ENCODE measurements at places on chromosomes 11 and 22.
A peak's percentile ranks its signal among the peaks of the same experiment; 100 is the strongest.

DNA sequence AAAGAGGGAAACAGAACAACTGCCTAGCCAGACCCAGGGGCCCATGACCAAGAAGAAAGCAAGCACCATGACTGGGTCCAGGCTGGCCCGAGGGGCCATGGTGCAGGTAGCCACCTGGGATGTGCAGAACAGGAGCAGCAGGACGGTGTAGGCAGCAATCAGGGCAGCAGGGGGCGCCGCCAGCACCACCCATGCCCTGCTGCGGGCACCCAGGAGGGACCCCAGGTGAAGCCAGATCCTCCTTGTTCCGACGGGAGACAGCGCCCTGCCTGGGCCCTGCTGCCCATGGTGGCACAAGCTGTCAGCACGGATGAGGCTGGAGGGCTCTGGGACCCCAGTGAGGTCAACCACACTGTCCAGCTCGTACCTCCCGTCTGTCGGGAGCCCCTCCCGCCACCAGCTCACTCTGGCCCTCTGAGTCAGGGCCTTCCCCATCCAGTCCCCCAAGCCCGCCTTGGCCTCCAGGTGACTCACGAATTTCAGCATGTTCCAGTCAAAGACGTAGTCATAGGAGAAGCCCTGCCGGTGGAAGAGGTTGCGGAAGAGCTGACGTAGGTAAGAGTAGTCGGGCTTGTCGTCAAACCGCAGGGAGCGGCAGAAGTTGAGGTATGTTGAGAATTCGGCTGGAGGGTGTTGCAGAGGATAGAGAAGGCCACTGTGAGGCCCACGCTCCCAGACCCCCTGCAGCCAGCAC, 18.8 kb downstream of the CSNK1E start:
- DNase-seq = peak; percentile 37

GRCh38 chr22:33841281-33842005, 78.8 kb downstream of the LARGE1 start:
- DNase-seq = no peak

- DNase-seq = no peak
Observed at GRCh38 chr11:119051440-119052162, 5.4 kb downstream of the HYOU1 start.

DNA sequence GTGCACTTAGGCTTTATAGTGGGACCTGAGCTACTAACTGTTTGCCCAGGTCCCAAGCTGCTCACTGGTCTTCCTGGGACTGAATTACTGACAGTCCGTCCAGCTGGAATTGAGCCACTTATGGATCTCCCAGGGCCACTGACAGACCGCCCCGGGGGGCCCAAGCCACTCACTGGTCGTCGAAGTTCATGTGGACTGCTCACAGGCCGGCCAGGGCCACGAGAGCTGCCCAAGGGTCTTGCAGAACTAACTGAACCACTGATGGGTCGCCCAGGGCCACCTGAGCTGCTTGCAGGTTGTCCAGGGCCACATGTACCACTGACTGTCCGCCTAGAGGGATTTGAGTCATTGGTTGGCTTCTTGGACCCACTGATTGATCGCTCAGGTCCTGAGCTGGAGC, 15.1 kb downstream of the MISFA start:
- DNase-seq = no peak

DNA sequence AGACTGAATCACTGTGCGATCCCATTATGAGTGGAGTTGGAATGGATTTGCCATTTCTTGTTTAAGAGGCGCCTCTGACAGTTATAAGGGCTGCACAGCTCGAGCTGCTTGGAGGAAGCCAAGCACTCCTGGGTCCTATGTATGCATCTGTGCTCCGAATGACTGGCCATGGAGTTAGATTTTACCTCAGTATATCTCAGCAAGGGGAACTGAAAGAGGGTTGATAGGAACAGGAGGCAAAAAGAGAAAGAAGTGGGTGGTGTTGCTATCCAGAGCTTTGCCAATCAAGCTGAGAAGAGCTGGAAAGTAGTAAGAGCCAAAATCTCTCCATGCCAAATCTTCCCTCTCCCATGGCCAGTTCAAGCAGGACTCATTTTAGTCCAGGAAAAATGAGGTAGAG, 632.0 kb upstream of the KIRREL3 start:
- DNase-seq = no peak

GRCh38 chr11:57395905-57396623, 5.6 kb upstream of the PRG2 start:
- no peak for DNase-seq

- DNase-seq = no peak
Observed at GRCh38 chr11:32581556-32581955, 2.1 kb upstream of the EIF3M start.

GRCh38 chr11:14700593-14700992, 57.0 kb downstream of the PDE3B start:
- no peak for DNase-seq

DNA sequence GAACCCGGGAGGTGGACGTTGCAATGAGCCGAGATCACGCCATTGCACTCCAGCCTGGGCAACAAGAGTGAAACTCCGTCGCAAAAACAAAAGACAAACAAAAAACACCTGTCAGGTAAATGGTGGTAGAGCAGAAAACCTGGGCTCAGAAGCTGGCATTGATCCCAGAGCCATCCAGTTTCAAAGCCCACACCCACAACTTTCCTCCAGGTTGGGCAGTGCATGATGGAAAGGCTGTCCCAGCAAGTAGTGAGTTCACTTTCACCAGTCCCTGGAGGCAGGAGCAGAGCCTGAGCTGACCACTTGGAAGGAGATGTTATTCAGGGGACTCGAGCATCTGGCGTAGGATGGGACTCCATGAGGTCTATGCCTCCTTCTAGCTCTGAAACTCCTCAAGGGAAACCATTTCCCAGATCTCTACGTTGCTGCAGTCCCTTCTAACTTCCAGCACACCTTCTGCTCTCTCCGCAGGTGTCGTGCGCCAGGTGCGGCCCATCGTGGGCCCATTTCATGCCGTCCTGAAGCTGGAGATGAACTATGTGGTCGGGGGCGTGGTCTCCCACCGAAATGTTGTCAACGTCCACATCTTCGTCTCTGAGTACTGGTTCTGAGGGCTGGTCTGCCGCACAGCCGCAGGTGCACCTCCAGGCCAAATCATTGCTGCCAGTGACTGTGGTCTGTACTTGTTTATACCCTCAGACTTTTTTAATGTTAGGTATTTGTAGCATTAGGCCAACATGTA, 71.6 kb upstream of the ATXN10 start:
- DNase-seq = no peak

- DNase-seq = peak; percentile 44
Observed at GRCh38 chr11:7637447-7638157, 35.7 kb downstream of the CYB5R2 start.

DNA sequence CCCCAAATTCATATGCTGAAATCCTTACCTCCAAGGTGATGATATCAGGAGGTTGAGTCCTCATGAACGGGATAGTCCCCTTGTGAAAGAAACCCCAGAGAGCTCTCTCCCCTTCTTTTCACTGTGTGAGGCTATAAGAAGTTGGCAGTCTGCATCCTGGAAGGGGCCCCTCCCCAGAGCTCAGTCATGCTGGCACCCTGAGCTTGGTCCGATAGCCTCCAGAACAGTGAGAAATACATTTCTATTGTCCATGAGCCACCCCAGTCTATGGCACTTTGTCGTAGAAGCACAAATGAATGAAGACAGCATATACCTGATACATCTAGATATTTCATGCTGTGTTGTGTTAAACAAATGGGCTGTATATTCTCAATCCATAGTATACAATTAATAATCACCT, 81.1 kb upstream of the CRTAM start:
- DNase-seq = no peak

DNA sequence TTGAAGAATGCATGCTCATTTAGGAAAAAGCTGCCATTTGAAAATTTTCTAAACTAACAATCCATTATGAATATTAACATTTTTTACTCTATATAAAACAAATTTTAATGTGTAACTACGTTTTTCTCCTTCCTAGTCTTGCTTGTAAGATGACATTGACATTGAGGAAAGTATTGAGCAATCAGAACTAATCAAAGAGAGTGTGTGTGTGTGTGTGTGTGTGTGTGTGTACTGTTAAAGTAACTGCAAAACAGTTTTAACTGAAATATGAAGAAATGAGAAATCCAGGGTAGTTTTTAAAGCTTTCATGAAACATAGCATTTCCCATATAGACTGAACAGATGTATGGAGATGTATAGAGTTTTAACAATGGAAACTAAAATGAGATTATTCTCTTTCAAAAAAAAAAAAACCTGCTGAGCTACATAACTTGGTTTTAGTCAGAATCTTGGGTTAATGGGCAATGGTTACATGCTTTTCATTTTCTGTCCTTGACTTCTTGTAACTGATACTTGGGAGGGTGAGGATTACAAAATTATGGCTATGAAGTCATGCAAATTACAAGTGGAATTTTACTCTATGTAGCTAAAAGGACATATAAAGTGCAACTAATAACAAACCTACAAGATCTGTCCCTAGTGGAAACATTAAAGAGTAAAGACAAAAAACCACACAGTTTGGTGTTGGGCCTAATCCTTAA, 2.0 kb downstream of the PDGFD start:
- DNase-seq = no peak

GRCh38 chr22:37716708-37717107, 19.9 kb downstream of the TRIOBP start:
- DNase-seq = peak; percentile 14

Data from fibroblast of skin of left quadriceps (primary cell).